ENCODE measurements at places on chromosomes 12 and 14.

DNA sequence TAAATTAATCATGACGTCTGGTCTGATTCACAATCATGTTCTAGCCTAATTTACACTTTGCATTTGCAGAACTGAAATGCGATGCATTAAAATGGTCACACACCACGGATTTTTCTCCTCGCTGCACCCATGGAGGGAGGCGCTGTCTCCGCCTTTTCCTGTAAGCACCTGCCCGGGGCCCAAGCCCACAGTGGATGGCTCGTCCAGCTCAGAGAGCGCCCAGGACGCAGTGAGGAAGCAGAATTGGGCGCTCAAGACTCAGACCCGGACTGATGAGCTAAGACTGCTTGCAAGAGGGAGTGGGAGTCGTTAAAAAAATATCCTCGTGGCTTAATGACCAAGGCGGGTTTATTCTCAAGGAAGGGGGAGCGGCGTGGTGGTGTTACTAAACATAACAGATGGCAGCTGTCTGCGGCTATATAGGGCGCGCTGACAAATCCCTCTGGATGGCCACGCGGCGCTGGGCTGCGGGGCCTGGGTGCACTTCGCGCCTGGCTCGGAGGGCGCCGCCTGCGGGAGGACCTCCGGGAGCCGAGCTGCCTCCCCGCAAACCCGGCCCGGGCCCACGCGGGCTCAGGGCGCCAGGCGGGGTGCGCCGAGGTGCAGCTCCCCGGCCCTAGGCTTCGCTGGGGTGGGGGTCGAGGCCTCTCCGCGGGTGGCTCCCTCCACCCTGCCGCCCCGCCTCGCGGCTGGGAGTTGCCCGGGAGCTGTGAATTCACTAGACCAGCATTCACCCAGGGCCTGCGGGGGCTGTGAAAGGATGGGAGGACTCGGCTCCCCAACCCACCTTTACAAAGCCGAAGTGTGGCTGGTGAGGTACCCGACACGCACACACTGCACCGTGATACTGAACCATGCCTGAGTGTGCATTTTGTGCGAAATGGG is 78.7 kb downstream of the PPM1A start:
- DNase-seq = peak; percentile 55

- DNase-seq = no peak
Observed at GRCh38 chr14:72621387-72622065, 272.4 kb downstream of the DPF3 start.

DNA sequence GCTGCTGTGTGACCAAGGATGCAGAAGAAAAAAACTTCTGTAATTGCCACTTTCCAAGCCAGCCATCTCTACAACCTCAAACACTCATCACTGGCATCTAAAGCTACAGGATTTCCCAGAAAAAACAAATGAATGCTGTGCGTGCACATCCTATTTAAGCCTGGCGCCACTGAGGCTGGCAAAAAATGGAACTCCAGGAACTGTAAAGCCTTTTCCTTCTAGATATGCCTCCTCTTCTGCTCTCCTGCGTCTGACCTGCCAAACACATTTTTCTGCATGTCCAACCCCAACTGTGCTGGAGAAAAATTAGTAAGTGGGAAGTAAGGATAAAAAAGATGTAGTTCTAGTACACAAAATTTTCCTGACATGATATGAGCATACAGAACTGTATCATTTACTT is 184.9 kb downstream of the ITPR2 start:
- no peak for DNase-seq

DNA sequence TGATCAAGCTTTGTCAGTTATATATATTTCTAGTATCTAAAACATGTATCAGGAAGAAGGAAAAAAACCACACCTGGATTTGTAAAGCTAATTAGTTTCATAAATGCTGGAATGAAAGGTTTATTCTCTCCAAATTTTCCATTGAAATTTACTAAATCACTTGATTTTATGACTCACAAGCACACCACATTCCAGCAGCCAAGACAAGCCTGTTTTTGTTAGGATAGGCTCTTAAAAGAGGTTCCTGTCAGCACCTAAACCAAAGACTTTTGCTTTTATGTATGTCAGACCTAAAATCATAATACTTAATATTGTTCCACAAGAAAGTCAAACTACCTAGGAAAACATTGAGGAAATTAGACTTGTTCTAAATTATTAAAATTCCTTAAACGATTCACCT is 85.3 kb upstream of the PAWR start:
- no peak for DNase-seq

DNA sequence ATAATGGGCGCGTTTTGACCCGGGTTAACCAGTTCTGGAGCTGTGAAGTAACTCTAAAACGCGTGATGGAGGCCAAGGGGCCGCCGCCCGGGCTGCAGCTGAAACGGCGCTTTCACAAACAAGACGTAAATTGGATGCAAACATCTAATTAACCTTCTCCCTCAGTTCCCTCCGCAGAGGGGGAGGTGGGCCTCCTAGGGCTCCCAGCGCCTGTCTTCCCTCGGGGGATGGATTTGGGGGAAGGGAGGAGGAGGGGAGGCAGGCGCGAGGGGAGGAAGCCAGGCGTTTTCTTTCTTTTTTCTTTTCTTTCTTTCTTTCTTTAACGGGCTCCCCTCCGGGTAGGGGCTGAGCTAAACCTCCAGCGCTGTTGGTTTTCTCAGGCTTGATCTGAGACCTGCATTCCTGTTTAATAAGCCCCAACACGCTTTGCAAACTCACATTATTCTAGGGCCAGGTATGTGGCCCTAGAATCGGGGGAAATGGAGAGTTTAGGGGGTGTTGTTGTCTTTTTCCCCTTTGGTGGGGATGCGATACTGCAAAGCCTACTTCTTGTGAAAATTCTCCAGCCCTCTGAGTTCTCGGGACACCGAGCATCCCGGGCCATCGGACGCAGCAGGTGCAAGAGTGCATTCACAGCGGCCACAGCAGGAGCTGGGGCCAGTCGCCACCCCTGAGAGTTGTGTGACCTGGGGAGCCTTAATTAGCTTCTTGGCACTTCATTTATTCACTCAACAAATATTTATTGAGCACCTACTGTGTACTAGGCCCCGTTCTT is 43.6 kb upstream of the LHX5 start:
- DNase-seq = no peak

- no peak for DNase-seq
Observed at GRCh38 chr12:53232646-53233461, 845 bp upstream of the RARG start.

DNA sequence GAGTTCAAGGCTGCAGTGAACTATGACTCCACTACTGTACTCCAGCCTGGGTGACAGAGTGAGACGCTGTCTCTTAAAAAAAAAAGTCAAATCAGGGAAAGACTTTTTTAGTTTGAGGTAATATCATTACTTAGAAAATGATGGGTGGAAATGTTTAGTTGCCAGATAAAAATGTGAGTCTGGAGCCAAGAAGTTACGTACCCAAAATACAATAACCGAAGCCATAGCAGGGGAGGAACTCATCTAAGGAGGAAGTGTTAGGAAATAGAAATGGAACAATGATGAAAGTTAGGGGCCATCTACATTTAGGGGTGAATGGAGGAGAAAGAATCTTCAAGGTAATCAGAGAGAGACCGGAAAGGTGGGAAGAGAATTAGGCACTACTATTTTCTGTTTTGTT is 98.8 kb downstream of the DACT1 start:
- DNase-seq = no peak

- DNase-seq = no peak
Observed at GRCh38 chr14:76639606-76640229, 121.5 kb upstream of the VASH1 start.

- DNase-seq = no peak
Observed at GRCh38 chr12:53510181-53510812, 3.0 kb upstream of the NPFF start.

DNA sequence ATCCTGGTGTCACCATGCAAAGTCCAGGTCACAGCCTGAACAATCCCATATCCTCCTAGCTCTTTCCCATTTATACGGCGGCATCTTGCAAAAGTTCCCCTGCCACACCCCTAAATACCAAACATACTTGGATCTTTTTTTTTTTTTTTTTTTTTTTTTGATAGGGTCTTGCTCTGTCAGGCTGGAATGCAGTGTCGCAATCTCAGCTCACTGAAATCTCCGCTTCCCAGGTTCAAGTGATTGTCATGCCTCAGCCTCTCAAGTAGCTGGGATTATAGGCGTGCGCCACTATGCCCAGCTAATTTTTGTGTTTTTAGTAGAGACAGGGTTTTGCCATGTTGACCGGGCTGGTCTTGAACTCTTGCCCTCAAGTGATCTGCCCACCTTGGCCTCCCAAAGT is 451.3 kb downstream of the GLT1D1 start:
- no peak for DNase-seq

GRCh38 chr14:97930166-97930565 is 1133.0 kb downstream of the VRK1 start:
- DNase-seq = no peak

DNA sequence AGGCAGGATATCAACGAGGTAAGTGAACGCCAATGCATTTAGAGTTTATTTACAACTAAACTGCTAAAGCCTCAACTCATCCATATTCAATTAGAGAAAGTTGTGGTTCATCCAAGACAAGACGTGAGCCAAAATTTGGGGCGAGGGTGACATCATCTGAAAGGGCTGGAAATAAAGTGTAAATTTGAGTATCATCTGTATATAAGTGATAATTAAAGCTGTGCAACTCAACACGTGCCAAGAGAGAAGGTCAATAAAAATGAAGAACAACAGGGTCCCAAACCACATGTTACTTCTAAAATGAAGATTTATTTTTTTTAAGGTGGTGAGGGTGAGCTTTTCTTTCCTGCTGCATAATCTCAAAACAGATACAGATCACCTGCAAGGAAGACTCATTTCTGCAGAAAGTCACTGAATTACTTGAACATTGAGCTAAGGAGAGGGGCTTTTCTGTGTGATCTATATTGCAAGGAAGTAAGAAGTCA is 203.6 kb downstream of the EFCAB11 start:
- no peak for DNase-seq

DNA sequence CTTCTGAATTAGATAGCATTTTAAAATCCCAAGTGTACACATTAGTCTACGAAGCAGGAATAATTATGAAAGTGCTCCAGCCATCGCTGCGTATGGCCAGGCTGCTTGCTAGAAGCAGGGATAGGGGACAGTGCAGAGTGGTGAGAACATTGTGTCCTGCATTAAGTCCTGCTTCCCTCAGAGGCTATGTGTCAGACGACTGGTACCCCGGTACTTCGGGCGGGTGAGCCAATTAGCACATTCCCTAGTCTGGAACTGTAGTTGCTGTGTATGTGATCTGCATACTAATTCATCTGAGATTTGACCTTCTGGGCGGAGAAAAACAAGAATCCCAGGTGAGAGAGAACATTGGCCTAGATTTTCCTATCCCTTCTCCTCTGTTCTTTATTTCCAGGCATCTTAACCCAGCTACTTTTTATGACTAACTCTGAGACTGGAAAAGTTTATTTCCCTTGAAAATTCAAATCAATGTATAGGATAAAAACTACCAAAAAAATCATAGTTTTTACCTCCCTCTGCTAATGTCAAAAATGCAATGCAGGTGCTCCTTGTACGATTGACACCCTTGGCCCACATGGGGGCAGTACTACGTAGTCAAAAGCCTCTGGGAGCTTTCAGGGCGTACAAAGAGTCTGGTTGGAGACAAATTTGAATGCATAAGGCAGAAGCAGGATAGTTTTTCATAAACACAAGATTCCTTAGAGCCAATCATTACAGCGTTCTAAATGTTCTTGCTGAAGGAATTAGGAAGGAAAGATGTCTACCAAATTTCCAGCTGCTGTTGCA is 764.3 kb downstream of the NOVA1 start:
- DNase-seq = peak; percentile 1

DNA sequence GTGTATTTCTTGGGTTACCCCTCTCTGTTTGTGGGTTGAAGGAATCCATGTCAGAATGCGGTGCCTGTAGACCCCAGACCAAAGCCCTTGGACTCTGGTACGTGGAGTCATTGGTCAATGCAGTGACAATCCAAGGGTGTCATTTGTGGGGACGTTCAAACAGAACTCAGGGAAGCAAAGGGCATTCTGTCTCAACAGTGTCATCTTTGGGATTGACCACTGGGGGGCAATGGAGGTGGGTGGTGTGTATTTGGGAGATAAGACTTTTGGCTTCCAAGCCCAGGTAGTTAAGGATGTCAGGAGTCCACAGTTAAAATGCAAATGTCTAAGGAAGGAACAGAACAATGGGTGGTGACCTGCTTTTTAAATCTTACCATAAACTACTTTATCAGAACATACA is 54.6 kb upstream of the CCDC175 start:
- DNase-seq = peak; percentile 1

GRCh38 chr14:97723819-97724218 is 926.6 kb downstream of the VRK1 start:
- DNase-seq = no peak

- DNase-seq = peak; percentile 69
Observed at GRCh38 chr12:12788675-12789368, 3.4 kb downstream of the APOLD1 start.

GRCh38 chr14:93991212-93991611 is 5.9 kb upstream of the CCDC197 start:
- no peak for DNase-seq

DNA sequence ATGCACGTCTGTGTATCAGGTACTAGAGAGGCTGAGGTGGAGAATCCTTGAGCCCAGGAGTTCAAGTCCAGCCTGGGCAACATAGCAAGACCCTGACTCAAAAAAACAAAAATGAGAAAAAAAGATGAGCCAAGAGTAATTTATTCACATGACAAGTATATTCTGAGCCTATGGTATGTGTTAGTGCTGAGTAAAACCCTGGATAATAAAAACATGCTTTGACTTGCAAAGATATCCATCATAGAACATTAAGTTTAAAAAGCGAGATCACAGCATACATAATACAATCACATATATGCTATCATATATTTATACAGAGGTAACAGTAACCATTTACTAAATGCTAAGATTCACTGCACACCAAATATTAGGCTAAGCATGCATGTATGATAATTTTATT is 23.9 kb upstream of the SLC10A1 start:
- DNase-seq = no peak

DNA sequence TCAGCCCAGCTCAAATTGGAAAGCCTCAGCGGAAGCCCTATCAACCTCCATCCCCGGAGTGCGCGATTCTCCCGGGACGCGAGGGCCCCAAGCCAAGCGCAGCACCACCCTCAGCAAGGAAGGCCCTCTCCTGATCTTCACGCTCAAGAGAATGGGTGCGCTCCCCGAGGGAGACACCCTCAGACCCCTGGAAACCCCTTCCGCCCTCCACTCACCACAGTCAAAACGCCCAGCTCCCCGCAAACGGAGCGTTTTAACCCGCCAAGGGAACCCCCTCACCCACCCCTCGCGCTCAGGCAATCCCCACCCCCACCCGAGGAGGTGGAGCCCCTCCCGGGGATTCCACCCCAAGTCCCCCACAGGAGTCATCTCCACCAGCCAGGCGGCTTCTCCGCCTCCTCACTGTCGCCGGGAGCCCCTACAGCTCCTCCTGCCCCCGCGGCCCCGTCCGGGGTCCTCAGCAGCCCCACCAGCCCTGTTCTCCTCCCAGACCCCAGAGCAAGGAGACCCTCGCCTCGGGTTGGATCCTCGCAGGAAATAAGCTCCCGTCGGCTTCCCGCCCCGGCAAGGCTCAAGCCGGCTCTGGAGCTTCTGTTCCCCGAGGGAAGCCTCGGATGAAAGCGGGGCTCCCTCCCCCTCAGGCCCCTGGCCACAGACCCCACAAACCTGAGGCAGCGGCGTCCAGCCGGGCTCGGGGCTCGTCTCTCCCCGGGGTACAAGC is 507 bp downstream of the BAZ2A start:
- peak; percentile 66 for DNase-seq
